ENCODE measurements at places on chromosomes 1 and 21.

DNA sequence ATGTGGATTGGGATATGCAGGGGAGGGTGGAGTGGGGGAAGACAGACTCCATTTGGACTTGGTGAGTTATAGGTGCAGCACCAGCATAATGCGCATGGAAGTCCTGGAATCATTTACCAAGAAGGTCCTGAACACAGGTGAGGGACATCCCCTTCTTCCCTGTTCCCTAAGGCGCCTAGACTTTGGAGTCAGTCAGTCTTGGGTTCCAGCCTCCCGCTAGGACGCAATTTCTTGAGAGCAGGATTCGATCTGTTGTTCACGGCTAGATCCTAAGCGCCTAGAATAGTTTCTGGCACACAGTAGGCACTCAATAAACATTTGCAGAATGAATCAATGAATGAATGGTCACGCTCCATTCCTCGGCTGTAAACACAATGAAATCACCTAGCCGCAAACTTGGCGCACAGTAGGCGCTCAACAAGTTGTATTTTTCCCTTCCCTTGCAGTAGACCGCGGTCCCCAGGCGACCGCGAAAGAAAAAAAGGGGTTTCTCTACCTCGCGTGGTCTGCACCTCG is 1.0 kb upstream of the AK4 start:
- no peak for DNase-seq

DNA sequence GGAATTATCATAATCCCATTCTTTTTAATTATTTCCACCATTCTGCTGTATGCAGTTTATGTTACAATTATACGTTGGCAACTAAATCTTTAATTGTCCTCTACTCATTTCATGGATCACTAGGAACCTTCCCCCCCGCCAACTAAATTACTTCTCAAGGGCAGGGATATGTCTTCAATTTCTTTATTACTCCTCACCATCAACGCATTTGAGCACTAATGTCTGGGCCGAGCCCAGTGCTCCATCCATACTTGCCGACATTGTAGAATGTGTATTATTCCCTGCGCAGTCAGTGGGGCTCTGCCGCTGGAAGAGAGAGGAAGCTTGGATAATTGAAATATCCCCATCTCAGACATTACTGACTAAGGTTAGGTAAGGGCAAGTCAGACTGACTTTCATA is 236.4 kb upstream of the AJAP1 start:
- no peak for DNase-seq

- DNase-seq: no peak
Observed at GRCh38 chr1:213606252-213606820, 381.4 kb upstream of the PROX1 start.

DNA sequence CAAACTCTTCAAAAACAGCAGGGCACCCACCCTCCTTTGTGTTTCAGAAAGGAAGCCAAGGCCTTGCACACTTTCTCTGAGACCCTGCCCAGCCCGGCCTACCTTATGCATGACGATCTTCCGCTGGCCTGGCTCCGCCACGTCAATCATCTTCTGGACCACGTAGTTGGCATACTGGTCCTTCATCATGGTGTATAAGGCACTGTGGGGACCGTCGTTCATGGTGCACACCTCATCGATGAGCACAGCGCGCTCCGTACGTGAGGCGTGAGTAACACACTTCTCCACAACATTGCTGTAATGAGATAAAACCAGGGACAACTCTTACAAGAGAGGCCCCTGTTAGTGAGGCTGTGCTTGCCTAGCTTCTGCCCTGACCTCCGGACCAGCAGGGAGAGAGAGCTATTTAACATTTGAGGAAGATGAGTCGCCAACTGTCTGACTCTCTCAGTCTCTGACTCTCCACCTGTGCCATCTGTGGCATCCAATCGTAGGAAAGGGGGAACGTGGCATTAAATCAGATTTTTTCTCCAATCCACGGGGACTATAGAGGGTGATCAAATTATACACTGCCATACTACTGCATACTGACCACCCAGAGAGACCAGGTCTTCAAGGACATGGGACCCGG is 28.1 kb upstream of the SDC3 start:
- DNase-seq: no peak

DNA sequence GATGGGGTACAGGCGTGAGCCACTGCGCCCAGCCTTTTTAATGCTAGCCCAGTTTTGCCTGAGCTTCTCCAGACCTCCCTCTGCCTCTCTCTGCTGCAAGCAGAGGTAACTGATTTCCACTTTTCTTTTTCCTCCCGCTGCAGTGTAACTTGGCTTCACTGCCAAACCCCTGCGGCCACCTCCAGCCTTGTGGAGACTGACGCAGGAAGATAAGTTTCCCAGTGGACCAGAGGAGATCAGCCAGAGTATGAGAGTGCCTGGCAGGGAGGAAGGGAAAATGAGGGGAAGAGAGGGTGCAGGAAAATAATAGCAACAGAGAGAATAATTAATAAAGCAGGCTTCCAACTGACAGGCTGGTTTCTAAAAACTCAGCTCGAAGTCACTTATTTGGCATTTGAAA is 143.7 kb downstream of the PCNX2 start:
- no peak for DNase-seq

DNA sequence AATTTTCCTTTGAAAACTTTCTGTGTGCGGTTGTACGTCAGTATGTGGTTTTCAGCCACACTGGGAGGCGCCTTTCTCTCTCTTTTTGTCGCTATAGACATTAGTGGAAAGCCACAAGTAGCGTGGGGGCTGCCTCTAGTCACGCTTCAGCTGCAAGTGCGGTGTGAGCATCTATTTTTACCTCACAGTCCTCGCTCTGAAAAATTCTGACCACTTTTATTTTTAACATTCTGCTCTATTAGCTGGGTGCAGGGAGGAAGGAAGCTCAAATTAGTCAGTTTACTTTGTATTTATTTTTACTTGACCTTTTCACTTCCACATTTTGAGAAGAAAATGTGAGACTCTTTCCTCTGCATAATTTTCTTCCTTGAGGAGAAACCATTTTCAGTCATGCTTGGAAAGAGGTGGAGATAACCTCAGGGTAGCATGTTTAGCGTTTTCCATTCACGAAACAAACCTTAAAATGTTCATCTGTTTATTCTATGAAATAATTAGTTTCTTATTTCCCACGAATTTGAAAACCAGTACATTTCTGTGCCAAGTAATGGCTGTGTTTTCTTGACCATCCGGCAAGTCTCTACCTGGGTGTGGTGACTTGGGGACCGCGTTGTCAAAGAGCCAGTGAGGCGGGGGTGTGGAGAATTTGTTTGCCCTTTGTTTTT is 35.6 kb downstream of the ADARB1 start:
- no peak for DNase-seq

DNA sequence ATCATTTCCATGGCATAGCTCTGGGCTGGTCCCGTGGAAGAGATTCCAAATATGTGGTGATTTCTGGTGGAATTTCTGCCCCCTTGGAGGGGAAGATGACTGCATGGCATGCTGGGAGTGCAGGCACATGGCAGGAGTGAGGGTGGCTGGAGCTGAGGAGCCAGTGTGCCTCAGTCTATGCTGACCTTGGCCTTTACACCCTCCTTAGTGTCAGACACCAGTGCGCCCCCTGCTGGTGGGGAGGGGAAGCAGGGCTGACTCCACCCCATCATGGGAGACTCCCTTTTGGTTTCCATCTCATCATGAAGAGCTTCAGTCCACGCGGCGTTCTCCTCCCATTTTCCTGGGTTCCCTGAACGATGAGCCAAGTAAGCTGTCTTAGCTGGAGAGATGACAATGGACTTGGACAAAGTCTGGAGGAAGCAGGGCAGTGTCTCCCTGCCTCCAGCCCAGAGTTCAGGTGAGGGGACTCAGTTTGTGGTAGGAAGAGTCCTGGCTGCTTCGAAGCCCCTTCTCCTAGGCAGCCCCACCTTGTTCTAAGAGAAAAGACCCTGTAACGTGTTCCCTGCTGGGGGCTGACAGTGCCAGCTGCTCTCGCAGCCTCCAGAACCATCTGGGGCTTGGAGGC is 10.3 kb downstream of the ALX3 start:
- DNase-seq: no peak

GRCh38 chr1:200436436-200436835 is 26.6 kb upstream of the ZNF281 start:
- DNase-seq: peak; percentile 43

DNA sequence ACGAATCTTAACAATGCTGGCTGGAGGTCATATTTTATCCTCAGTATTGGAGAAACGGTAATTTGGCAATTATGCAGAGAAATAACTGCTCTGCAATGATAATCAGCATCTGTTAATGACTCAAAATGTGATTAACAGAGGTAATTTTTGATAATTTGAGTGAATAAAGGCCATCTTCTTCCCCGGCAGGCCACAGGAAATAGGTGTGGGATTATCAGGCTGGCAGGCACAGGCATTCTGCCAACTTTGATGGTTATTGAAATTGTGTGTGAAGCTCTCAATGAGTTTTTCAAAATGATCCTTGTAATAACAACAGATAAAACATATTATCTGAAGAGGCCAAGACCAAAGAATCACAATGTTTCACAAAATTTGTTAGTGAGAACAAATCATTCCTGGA is 309.0 kb downstream of the PTGER3 start:
- no peak for DNase-seq

DNA sequence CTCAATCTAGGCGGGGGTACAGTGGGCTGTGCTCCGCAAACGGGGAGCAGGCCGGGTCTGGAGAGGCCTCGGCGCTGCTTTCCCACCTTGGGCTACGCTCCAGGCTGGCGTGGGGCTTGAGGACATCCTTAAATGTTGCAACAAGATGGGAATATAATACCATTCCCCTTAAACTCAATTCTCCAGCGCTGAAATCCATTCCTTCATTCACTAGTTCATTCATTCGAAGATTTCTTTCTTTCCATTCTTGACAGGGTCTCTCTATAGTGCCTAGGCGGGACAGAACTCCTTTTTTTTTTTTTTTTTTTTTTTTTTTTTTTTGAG is 261 bp upstream of the DPM3 start:
- DNase-seq: no peak

DNA sequence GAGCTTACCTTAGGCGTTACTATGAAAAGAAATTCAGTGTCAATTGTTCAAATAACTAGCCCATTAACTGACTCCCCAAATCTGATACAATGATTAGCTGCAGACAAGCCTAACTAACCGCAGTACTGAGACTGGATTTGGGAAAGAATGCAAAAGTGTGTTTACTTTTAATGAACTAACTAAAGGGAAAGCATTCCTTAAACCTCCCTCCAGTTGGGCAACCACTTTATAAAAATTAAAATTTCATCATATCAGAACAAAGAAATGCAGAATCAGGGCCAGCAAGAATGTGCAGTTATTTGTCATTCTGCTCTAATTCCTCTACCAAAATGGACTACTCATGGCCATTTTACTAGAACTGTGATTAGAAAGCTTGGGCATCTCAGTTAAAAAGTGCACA is 11.7 kb upstream of the NR5A2 start:
- peak; percentile 56 for DNase-seq

GRCh38 chr1:70317087-70317486 is 37.4 kb downstream of the ANKRD13C start:
- DNase-seq: no peak

DNA sequence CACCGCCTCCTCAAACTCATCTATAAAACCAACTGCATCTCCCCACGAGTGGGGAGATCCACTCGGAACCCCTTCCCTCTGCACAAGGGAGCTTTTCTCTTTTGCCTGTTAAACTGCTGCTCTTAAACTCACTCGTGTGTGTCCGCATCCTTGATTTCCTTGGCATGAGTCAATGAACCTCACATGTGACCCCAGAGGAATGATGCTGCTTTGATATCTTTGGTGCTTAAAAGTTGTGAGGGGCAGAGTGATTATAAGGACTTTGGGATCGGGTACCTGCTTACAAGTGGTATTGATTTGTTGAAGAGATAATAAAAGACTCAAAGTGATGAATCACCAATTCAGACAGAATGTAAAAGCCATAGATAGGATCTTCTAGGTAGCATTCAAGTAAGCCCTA is 125.3 kb downstream of the GREM2 start:
- no peak for DNase-seq

- DNase-seq: no peak
Observed at GRCh38 chr1:239635276-239635675, 248.9 kb downstream of the CHRM3 start.

- no peak for DNase-seq
Observed at GRCh38 chr21:34715985-34716596, 47.3 kb downstream of the CLIC6 start.

DNA sequence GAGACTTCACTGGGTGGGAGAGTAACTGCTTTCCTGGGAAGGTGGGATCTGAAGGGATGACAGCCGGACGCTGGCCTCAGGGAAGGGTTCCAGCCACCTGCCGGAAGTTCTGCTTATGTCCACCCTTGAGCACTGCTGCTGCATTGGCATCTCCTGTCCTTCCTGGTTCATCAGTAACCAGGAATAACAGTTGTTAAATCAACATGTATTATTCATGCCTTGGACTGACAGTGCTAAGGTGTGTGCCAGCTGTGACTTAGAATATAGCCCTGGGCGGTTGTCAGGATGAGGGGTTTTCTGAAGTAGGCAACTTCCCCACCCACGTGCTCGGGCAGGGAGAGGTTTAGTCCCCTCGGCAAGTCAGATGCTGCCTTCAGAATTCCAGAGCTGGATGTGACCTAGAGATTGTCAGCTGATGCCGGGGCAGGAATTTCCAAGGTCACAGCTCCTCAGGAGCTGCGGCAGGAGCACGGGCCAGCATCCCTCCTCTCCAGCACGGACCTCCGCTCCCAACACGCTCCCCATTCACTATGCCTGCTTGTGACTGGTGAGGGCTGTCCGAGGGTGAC is 17.9 kb downstream of the CLDN14 start:
- no peak for DNase-seq

DNA sequence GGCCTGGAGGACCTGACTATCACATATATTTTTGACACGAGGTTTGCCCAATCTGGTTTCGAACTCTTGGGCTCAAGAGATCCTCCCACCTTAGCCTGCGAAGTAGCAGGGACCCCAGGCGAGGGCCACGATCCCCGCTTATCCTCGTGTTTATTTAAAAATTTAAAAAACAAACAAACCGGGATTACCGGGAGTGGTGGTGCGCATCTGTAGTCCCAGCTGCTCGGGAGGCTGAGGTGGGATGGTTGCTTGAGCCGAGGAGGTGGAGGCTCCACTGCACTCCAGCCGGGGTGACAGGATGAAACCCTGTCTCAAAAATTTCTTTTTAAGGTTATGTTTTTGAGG is 452 bp upstream of the EXOSC10 start:
- DNase-seq: no peak

GRCh38 chr1:165877940-165878556 is 50.6 kb downstream of the UCK2 start:
- no peak for DNase-seq

GRCh38 chr1:207186503-207186902 is 82.5 kb downstream of the C4BPA start:
- DNase-seq: peak; percentile 4

DNA sequence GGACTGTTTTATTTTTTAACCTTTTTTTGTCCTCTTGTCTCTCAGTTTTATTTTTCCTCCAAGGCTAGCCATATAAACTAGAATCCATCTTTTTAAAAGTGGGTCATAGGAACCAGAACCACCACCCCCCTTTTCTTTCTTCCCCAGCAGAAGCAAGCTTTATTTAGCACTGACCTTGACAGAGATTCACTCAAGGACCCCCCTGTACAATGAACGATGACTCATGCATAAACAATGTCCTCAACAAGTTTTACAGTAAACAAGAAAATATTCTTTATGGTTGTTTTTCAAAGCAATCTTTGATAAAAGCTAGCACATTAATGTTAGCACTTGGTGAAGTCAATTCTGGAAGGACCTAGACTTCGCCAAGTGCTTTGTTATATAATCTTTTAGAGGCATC is 14.1 kb downstream of the PKN2 start:
- no peak for DNase-seq

GRCh38 chr1:50986653-50987052 is 16.6 kb downstream of the CDKN2C start:
- peak; percentile 24 for DNase-seq
